ENCODE measurements at places on chromosomes 11 and 22. TPM values are rescaled to one million over a fixed set of nuclear protein-coding genes. Genes with fewer than 3 reads are reported as not detected.

PACSIN3 gene
- total RNA-seq = 18.2 TPM

FIBIN gene
- total RNA-seq = 51.4 TPM

OR51I1 gene
- 0.28 TPM for total RNA-seq

DGCR6 gene
- 0.71 TPM for total RNA-seq

EFEMP2 gene
- total RNA-seq = 94.0 TPM

SERPING1 gene
- 10.8 TPM for total RNA-seq

TSSK2 gene
- not detected for total RNA-seq

GNAZ gene
- 3.7 TPM for total RNA-seq

TTC28 gene
- total RNA-seq = 24.0 TPM
